ENCODE measurements at places on chromosomes 2 and 18. TPM values are rescaled to one million over a fixed set of nuclear protein-coding genes. Genes with fewer than 3 reads are reported as not detected.

The XDH gene
- total RNA-seq, result 1.2 TPM

DNA sequence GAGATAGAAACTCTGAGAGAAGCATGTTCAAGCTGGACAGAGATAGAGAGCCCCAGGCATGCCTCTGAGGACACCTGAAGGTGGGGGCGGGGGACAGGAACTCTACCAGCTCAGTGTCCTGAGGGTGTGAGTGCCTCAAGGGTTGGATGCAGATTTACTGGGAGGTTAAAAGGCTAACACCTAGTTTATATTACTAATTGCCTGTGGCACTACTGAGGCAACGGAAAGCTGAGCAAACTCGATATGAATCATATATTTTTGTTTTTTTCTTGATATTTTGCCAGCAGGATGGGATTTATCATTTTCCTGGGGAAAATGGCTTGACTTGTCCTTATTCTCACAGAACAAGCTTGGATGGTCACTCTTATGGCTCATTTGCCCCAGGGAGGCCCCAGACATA lies 319.5 kb downstream of the ALK start:
- H3K4me3 ChIP-seq, result no peak overlapping the region
- no peak overlapping the region for H3K27ac ChIP-seq
- H3K27me3 ChIP-seq, result no peaks in the 10 kb centered on the region
- DNase-seq, result no peak

GRCh38 chr2:206415618-206416243 lies 27.6 kb upstream of the ADAM23 start:
- H3K4me1 ChIP-seq, result no peaks in the 10 kb centered on the region
- H3K27ac ChIP-seq, result no peak overlapping the region
- H3K36me3 ChIP-seq, result no peaks in the 10 kb centered on the region
- no peak overlapping the region for H3K4me3 ChIP-seq
- H3K27me3 ChIP-seq, result no peaks in the 10 kb centered on the region

- no peak for DNase-seq
- H3K4me3 ChIP-seq, result no peak overlapping the region
- H3K27ac ChIP-seq, result no peak overlapping the region
- H3K27me3 ChIP-seq, result no peaks in the 10 kb centered on the region
Observed at GRCh38 chr18:22846088-22846683, 86.9 kb upstream of the RBBP8 start.

- no peaks in the 10 kb centered on the region for H3K27me3 ChIP-seq
- DNase-seq, result no peak
- H3K27ac ChIP-seq, result no peak overlapping the region
- no peak overlapping the region for H3K4me3 ChIP-seq
- H3K4me1 ChIP-seq, result no peaks in the 10 kb centered on the region
Observed at GRCh38 chr2:59312029-59312428, 1070.9 kb upstream of the FANCL start.

DNA sequence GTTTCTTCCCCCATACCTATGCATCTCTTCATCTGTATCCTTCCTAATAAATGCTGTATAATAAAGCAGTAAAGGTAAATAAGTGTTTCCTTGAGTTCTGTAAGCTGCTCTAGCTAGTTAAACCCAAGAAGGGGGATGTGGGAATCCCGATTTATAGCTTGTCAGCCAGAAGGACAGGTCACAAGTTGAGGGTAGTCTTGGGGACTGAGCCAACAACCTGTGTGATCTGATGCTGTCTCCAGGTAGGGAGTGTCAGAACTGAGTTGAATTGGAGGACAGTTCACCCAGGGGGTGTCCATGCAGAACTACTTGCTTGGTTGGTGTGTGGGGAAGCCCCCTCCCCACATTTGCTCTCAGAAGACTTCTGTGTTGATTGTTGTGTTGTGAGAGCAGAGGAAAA lies 112.4 kb downstream of the LDLRAD4 start:
- DNase-seq, result no peak
- no peaks in the 10 kb centered on the region for H3K27me3 ChIP-seq
- H3K4me1 ChIP-seq, result no peaks in the 10 kb centered on the region
- H3K27ac ChIP-seq, result no peak overlapping the region
- no peak overlapping the region for H3K4me3 ChIP-seq

Measured in H1 (cell line).